GM13976 (cell line): ENCODE measurements at places on chromosomes 13 and 19.

DNA sequence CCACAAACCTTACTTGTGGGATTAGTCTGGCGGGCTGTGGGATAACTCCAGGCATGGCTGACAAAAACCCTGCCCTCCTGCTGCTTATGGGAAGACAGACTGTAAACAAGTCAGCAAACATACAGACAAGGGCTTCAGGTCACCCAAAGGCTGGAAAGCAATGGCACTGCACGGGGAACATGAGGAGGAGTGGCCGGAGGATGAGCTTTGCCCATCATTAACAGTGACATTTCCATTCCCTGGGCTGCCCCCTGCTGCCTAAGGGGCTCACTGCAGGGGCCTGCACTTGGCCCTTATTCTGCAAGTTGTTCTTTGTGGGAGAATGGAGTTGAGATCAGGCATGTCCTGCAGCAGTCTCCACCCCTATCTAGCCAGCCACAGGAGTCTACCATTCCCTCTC lies 91.3 kb downstream of the UQCRFS1 start:
- no peak for DNase-seq

- DNase-seq = peak; percentile 56
These were observed 333.9 kb downstream of the UQCRFS1 start for GRCh38 chr19:28878862-28879566.

GRCh38 chr13:66528944-66529576 lies 701.1 kb downstream of the PCDH9 start:
- no peak for DNase-seq

GRCh38 chr13:73973156-73973555 lies 161.0 kb downstream of the KLF12 start:
- no peak for DNase-seq

DNA sequence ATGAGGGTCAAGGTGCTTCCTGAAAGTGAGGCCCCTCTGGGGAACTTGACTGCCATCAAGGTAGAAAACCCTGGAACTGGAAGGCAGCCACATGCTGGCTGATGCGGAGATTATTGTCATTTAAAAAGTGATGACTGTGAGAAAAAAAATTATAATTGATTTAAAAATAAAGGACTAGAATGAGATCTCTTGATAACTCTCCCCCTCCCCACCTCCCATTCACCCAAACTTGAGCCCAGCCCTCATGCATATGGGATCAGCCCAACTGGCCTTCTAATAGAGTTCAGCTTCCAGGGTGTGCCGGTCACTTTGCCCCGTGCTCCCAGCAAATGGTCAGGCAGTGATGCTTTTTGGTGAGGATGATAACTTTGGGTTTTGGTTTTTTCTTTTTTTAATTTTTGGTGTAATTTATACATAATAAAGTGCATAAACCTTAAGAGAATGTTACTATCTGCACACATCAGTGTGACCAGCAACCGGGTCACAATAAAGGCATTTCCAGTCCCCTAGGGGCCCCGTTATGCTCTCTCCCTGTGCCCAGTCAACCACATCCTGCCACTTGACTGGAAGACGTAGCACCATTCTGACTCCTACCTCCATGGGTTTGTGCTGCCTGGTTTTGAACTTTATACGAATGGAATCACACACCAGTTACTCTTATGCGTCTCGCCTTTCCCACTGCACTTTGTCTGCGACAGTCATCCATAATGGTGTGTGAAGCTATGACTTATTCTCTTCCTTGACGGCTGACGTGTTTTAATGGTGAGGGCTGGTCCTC lies 187.9 kb downstream of the USP12 start:
- no peak for DNase-seq

GRCh38 chr13:39391761-39392160 lies 211.2 kb downstream of the LHFPL6 start:
- DNase-seq = no peak
